ENCODE measurements at places on chromosomes 11 and 22.

DNA sequence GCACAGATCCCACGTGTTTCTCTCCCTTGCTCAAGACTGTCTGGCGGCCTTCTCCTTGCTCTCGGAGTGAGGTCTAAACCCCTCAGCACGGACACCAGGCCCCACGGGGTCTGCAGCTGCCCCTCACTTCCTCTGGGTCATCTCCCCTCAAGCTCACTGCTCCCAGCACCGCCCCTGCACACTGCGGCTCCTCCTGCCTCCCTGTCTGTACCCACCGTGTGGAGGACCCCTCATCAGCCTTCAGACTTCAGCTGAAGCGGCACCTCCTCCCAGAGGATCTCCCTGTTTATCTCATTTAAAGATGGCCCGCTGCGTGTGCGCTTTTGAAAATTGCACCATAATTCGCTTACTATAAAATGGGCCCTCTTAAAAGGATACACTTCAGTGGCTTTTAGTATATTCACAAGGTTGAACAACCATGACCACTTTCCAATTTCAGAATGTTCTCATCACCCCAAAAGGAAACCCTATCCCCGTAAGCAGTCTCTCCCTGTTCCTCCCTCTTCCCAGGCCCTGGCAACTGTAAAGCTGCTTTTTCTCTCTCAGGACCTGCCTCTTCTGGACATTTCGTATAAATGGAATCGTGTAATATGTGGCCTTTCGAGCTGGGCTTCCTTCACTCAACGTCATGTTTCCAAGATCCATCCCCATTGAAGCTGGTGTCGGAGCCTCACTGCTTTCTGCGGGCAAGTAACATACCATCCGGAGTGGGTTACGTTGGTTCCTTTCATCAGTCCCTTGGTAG, 14.4 kb upstream of the TPCN2 start:
- no peak for DNase-seq

GRCh38 chr11:14751975-14752407, 108.4 kb downstream of the PDE3B start:
- DNase-seq, result no peak

DNA sequence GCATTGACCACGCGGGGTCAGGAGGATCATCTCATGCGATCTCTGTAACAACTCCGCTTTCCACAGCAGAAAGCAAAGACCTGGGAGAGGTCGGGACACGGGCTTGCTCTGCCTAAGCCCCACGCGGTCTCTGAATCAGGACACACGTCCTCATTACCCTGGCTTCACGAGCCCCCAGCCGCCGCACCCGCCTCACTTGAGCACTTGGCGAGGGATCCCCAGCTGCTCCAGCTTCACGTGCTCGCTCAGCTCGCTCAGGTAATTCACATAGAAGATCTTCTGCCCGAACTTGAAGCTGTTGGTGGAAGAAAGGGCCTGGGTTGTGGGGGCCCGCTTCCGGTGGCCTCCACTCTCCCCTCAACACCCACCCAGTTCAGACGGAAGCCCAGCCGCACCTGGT, 19.6 kb downstream of the ARHGAP1 start:
- no peak for DNase-seq

DNA sequence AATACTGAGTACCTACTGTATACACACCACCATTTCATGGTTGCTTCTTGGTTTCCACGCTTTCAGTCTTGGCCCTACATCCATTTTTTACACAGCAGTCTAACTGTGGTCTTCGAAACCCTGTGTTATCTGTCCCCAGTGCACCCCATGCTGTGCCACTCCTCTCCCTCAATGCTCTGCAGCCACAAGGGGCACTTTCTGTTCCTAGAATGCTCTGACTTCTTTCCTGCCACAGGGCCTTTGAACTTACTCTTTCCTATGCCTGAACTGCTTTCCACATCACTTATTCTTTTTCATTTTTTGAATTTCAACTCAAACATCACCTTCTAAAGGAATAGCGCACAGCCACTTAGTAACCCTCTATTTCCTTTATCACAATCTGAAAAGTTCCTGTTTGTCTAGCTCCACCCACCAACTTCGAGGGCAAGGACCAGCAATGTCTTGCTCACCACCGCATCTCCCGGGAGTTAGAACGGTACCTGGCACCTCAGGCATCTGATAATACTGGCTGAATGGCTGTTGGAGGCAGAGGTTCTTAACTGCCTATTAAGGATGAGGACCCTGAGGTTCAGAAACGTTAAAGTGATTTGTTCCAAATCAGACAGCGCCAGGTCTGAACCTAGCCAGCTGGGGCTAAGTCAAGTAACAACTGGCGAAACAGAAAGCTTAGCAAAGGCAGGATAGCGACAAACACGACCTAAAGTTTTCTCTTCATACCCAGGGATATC, 568 bp downstream of the ALG8 start:
- DNase-seq, result peak; percentile 46

DNA sequence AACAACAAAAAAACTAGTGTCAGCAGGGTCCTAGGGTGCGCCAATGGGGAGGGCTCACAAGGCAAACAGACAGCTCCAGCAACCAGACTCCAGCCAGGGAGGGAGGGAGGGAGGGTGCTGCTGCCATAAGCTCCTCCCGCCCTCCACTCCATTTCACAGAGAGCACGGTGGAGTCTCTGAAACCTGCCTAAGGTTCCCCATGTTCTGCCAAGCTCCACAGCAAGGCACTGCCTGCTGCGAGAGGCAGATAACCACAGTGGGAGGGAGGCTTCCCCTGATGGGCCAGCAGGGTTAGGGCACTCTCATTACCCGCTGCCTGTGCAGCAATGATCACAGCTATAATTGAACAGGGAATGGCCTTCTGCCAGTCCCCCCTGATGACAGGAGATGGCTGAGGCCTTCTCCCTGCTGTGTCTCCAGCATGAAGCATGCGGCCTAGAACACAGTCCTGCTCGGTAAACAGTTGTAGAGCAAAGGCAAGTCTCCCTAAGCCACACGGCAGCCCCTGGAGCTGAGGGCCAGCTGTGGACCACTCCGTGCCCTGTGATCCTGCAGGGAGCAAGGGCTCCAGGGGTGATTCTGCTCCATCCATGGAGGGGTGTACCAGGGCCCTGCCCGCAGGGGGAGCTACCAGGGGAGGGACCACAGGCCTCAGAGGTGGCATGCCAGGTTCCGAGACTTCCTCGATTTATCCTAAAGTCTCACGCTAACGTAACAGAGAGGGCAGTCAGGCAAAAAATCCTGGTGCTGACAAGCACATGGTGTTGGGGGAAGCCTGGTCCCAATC, 42.9 kb downstream of the PC start:
- DNase-seq, result no peak

- no peak for DNase-seq
Observed at GRCh38 chr22:45179276-45180049, 15.7 kb downstream of the NUP50 start.

DNA sequence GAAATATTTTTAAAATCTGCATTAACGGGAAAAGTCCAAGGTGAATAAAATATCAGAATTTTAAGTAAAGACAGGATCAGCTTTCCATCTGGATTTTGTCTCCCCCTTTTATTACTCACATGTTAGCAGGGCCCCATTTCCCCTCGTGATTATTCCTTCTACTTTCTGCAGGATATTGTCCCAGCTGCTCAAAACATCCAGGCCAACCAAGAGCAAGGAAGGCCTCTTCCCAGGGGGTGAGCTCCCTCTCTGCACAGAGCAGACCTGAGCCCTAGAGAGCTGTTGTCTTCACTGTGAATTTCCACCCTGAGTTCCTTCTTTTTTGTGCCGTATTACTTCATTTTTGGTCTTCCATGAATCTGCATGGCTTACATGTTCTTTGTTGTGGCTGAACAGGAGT, 3.7 kb upstream of the TMPRSS13 start:
- DNase-seq, result no peak

DNA sequence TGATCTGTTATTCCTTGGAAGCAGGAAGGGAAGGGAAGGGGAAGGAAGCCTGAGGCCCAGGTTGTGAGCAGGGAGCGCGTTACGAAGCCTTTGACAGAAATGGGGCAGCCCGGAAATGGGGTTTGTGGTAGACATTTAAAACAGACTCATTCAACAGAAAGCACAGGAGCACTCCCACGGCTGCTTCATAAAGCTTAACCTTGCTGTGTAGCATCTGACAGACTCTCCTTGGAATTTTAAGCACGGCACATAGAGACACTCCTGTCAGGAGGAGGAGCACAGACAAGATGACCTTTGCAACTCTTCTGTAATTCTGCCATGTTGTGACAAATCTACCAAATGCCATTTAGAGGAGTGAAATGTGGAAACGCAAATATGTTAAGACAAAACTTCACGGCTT, 131.6 kb downstream of the FBXO7 start:
- no peak for DNase-seq

DNA sequence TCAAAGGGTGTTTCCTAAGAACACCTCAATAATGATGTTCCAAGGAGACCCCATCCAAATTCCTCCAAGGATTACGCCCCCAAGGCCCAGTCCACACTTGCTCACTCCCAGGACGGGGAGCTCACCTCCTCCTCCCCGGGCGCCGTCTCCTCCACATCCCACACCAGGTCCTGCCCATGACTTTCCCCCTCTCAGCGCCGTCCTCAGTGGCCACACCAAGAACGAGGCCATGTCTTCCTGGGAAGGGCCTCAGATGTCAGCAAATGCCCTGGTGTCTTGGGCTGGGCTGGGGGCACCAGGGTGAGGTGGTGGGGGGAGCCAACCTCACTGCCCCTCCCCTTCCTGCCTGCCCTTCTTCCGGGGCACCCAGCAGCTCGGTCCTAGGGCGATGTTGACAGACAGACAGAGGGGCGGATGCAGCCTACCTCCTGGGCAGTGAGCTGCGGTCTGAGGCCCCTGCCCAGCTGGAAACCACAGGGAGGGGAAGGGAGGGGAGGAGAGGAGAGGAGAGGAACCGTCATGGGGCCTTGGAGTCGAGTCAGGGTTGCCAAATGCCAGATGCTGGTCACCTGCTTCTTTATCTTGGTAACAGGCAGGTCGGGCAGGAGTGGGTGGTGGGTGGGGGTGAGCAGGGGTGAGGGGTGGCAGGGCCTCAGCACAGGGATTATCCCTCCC, at the start of the genes C11orf21 and TSPAN32:
Gene C11orf21 (minus strand): TSS at position 288 of the 675 bp plus-strand sequence. CDS start 110 bp downstream, at position 178.
Gene TSPAN32 (plus strand): TSS at position 383 of the 675 bp plus-strand sequence. CDS start 137 bp downstream, at position 520.
- DNase-seq, result peak; percentile 48

Data from activated CD4-positive, alpha-beta T cell treated with anti-CD3 and anti-CD28 coated beads for 4 hours (primary cell).